ENCODE measurements at places on chromosomes 5 and 9. TPM values are rescaled to one million over a fixed set of nuclear protein-coding genes. Genes with fewer than 3 reads are reported as not detected.

DNA sequence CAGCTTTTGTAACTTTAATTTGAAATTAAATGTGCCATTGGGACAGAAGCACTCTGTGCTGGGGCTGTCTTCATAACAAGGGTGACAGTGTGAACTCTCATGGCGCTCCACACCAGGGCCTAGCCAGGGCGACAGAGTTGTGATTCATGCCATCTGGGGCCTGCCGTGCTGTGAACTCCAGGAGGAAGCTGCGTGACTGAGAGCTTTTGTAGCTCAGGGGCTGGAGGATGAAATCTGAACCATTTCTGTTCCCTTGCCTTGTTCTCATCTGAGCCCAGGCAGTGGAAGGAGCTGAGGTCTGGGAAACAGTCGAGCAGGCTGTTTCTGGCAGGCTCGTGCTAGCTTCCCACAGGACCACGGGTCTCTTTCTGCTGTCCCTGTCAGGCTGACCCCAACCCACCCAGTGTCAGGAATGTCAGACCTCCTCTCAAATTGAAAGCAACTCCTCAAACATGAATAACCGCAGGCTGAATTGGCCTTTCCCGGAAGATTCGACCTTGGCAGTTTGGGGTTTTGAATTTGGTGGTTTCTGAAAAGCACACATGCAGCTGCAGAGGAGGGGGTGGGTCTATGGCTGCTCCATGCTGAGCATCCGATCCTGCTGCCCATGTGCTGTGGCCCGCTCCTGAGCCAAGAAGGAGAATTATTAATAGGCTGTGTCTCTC lies 69.2 kb upstream of the RPS23 start:
- no peak for DNase-seq

- DNase-seq, result peak; percentile 65
These were observed 272.7 kb upstream of the PANK3 start for GRCh38 chr5:168851902-168852321.

- DNase-seq, result no peak
These were observed 21.9 kb downstream of the ADAMTSL2 start for GRCh38 chr9:133556354-133556753.

DNA sequence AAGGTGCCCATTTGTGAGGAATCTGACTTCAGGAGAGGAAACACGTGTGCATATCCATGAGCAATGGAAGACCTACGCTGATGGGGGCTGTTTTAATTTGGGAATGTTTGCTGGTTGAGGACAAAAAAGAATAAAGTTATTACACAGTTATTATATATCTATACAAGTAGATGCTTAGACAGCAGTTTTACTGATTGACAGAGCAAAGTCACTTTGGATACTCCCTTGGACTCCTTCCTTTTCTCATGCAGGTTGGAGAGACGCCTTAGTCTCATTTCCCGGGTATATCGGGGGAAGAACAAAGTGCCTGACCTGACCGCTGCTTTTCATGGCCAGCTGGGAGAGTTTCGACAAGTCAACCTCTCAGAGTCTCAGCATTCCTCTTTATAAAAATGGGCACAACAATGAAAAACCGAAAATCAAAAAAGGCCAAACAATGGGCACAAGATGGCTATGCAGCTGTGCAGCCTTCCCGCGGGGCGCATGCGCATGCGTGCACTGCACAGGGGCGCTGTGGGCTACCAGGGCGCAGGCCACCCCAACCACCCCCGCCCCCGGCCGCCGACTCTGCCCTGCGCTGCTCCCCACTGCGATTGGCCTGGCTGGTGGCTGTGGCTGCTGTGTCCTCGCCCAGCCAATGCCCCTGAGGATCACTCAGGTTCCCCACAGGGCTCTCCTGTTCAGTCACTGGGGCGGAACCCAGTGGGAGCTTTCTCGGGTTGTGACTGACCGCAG lies 18.1 kb downstream of the NFIL3 start:
- no peak for DNase-seq

DNA sequence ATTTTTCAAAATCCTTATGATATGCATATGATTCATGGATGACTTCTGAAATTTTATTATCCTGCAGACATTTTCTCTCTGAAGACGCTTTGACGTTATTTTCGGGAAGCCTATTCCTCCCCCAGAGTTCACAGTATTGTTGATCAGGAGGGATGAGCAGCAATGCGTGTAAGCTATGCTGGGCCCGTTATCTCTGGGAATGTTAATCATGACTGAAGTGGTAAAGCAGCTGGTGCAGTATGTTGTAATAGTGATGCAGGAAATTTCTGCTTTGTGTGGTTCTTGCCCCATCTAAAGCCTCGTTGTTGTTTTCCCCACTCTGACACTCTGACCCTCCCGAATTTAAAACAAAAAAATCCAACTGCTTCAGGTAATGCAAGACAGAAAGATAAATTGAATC lies 1797.8 kb upstream of the WWC1 start:
- DNase-seq, result no peak

- no peak for DNase-seq
These were observed 74.1 kb upstream of the SAP30L start for GRCh38 chr5:154371687-154372086.

- DNase-seq, result no peak
These were observed 16.2 kb downstream of the MTREX start for GRCh38 chr5:55324006-55324405.

DNA sequence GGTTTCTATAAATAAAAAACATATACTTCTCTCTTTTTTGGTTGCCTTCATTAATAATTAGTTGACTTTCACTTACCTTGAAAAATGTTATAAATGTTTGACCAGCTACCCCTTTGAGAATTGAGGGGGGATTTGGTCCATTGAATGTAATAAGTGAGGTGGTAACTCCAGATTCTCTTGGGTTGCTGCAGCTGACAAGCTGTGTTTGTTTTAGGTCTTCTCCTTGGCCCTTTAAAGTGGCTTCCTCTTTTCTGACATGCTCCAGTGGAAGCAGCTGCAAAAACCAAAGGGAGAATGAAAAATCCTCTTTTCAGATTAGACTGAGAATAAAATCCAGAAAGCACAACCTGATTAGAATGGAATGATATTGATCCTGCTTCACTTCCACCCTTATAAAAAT lies 410.5 kb downstream of the TMEM38B start:
- DNase-seq, result no peak

DNA sequence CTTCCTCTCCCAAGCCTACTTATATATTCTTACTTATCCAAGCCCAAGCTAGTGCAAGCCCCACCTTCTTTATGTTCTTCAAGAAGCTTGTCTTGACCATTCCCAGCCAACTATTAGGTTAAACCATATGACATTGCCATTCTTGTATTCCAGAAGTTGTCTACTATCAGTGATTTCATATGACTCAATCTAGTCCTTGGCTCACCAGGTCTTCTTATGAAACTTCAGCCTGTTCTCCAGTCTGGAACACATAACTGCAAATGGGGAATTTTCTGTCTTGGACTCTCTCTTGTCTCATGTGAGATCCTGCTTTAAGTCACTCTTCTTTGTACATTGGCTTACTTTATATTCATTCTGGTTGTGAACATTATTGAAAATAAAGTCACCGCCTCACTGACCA lies 130.7 kb downstream of the TTLL11 start:
- DNase-seq, result no peak

GRCh38 chr9:21974343-21974721 lies 19.9 kb downstream of the CDKN2A start:
- no peak for DNase-seq

- no peak for DNase-seq
These were observed 318.9 kb upstream of the RIOK2 start for GRCh38 chr5:97501965-97502305.

- no peak for DNase-seq
These were observed 118.2 kb downstream of the GALNT10 start for GRCh38 chr5:154308443-154309370.

DNA sequence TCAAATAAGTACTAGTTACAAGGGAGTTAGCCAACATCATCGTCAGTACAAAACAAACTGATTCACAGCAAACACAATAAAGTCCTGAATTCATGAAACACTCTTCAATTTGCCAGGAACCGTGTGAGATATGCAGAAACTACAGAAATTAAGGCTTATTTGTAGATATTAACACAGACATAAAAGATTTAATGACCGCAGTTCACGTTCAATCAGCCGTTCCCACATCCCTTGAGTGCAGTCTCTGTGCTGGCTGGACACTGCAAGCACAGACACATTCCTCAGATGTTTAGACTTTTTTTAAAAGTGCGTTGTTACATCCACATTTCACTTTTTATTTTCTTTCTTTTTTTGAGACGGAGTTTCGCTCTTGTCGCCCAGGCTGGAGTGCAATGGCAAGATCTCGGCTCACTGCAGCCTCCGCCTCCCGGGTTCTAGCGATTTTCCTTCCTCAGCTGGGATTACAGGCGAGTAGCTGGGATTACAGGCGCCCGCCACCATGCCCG lies 566 bp upstream of the CEP78 start:
- DNase-seq, result no peak

DNA sequence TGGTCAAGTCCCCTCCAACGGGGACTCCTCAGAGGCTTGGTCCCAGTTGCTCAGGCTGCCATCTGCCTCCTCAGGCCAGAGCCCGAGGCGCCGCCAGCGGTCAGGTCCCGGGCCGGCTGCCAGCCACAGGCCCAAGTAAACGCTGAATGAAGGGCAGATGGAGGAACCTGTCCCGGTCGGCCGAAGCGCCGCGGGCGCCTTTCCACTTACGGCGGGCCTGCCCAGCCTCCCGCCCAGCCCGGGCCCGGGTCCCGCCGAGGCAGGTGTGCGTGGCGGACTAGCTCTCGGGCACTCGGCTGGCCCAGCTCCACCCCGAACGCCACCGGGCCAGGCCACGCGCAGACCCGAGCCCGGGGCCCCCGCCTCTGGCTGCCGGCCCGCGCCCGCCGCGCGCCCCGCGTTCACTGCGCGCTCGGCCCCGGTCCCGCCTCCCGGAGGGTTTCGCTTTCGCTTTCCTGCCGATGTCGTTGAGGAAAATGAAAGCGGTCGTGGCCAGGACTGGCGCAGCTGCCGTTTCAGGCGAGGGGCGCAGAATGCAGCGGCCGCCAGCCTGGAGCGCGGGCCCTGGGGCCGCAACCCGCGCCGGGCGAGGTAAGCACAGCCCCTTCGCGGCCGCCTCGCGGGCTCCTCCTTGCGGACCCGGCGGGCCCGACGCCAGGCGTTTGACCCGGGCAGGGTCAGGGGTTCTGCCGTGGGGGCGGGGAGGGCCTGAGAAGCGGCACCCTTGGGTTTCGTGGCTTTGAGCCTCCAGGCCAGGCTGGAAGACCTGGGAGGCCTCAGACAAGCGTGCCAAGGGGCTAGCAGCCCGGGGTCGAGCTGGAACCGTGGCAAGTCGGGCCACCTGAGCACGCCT lies 41.2 kb downstream of the SLC22A5 start:
- peak; percentile 88 for DNase-seq

- no peak for DNase-seq
These were observed 4.3 kb upstream of the SGCD start for GRCh38 chr5:156322666-156323065.

GRCh38 chr9:103183701-103184171 lies 188.6 kb downstream of the CYLC2 start:
- DNase-seq, result no peak

- no peak for DNase-seq
These were observed 2.4 kb downstream of the FAM200C start for GRCh38 chr5:160397492-160397891.

- no peak for DNase-seq
These were observed 10.0 kb downstream of the DMXL1 start for GRCh38 chr5:119080936-119081335.

DNA sequence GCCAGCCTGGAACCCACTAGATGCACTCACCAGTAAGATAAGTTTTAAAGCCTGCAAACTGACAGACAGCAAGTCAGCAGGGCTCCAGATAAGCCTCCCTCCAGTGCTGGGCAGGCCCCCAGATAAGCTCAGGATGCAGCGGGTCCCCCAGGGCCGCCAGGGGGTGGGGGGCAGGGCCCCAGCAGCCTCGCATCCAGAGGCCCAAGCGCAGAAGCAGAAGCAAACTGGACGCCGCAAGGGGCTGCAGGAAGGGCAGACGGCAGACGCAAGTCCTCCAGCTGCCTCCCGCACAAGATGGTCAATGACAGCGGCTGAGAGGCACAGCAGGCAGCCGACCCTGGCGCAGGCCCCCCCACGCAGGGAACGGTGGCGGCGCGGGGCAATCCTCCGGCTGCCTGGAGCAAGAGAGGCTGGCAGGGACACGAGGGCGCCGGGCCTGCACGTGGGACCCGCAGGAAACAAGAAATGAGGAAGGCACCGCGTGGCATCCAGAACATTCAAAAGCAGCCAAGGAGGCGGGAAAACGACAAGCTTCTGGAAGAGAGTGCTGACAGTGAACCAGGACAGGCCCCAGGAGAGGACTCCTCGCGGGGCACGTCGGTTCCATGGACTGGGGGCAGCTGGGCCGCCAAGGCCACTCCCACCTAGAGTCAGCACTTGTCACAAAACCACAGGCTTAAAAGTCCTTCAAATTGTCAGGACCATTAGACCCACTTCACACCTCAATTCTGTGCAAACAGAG lies 49.8 kb downstream of the ROR2 start:
- DNase-seq, result no peak

GRCh38 chr5:181044662-181045305 lies 4.7 kb downstream of the BTNL9 start:
- no peak for DNase-seq

GRCh38 chr5:87916320-87916719 lies 352.3 kb downstream of the TMEM161B start:
- DNase-seq, result no peak

DNA sequence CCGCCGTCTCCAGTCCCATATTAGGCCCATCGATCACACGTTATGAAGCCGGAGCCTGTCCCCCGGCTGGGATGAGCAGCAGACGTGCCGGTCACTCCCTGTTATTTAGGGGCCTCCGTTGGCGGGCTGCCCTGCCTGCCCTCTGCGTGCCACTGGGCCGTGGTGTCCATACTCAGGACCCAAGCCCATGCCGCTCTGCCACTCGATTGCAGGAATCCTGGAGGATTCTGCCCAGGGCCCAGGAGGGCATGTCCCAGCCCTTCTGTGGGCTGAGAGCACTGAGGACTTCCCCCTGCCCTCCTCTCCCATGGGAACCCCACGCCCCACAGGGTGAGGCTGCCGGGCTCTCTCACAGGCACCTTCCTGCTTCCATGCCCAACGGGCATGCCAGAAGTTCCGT lies 19.6 kb upstream of the LAMC3 start:
- DNase-seq, result no peak

GRCh38 chr5:150155258-150156026 lies at the start of gene PDGFRB:
Gene PDGFRB, minus strand, starts transcription at chr5:150155845. Its CDS starts 18,798 bp downstream, at chr5:150137047.
- no peak for DNase-seq

- DNase-seq, result no peak
These were observed 616 bp upstream of the TSPAN17 start for GRCh38 chr5:176646707-176647029.

GRCh38 chr9:114011313-114011712 lies 66.8 kb downstream of the AMBP start:
- no peak for DNase-seq

ACTBL2 gene
- total RNA-seq, result not detected

KLHL9 gene
- 15.8 TPM for total RNA-seq

SLIT3 gene
- 8.1 TPM for total RNA-seq

SLC6A7 gene
- total RNA-seq, result not detected

FOXD4 gene
- not detected for total RNA-seq

PELO gene
- total RNA-seq, result 17.1 TPM

FBN2 gene
- not detected for total RNA-seq

PANK3 gene
- total RNA-seq, result 74.5 TPM

CCL27 gene
- 0.55 TPM for total RNA-seq

CDH9 gene
- total RNA-seq, result not detected

WWC1 gene
- 0.09 TPM for total RNA-seq

DOCK8 gene
- total RNA-seq, result 113 TPM

ORM2 gene
- total RNA-seq, result not detected

ADCY2 gene
- total RNA-seq, result not detected

WDR38 gene
- total RNA-seq, result not detected

TNPO1 gene
- total RNA-seq, result 112 TPM

EXD3 gene
- 8.0 TPM for total RNA-seq

KIF24 gene
- 4.8 TPM for total RNA-seq

CNOT8 gene
- total RNA-seq, result 57.6 TPM

PCDHAC1 gene
- total RNA-seq, result not detected

HARS2 gene
- 30.1 TPM for total RNA-seq

PCDHGA10 gene
- total RNA-seq, result 0.34 TPM

GARIN3 gene
- total RNA-seq, result 0.30 TPM

GFI1B gene
- total RNA-seq, result not detected

All from activated T-helper 2 cell treated with anti-CD3 and anti-CD28 coated beads, Interferon-gamma antibody, Interleukin-2, Interleukin-4, amounts not matched to agents 10 μg/mL and 5 μg/mL and 100 μg/mL, durations not matched to agents 14 hours and 24 hours and 36 hours (primary cell).